NCI-H1048 (cell line): ENCODE measurements at places on chromosomes 5 and 9.

DNA sequence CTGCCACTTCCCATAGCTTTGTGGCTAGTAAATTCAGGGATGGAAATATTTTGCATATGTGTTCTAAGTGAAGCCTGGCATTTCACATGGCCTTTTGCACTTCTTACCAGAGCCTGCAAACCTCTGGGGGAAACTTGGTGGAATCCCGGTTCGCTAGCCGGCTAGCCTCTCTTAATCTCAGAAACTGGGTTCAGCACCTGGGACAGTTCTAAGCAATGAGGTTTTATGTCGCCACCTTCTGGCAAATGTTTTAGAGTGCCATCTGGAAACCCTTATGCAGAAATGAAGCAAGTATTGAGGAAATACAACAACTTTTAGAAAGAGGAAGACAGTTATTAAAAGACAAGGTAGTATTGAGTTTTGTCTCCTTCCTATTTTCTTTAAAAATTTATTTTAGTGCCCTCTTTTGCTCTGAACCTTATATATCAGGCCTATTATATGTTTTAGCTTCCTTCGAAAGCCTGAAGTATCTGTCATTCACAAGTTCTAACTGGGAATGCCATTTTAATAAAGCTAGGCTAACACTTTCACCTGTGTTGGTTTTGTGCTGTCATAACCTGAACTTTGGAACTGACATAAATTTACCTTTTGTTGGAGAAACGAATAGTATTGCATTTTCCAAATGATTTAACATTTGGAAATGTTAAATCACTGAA is 963 bp upstream of the HTR1A start:
- peak; percentile 52 for DNase-seq

DNA sequence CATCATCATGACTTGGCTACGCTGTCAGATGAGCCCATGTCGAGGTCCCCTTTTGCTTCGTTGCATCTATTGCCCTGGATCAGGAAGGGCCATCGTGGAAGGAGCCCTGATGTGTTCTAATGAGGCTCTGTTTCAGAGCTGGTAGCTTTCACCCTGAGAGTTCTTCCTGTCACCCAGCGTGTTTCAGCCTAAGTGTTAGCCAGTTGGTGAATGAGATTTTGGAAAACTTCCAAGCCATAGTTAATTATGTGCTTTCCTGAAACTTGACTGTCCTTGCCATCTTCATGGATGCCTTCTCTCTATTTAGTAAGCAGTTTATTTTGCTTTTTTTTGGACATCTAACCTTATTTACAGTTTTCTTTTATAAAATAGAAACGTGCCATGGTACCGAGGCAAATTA is 1695.4 kb upstream of the WWC1 start:
- DNase-seq: no peak

GRCh38 chr9:85331626-85332025 is 410.1 kb downstream of the AGTPBP1 start:
- no peak for DNase-seq

DNA sequence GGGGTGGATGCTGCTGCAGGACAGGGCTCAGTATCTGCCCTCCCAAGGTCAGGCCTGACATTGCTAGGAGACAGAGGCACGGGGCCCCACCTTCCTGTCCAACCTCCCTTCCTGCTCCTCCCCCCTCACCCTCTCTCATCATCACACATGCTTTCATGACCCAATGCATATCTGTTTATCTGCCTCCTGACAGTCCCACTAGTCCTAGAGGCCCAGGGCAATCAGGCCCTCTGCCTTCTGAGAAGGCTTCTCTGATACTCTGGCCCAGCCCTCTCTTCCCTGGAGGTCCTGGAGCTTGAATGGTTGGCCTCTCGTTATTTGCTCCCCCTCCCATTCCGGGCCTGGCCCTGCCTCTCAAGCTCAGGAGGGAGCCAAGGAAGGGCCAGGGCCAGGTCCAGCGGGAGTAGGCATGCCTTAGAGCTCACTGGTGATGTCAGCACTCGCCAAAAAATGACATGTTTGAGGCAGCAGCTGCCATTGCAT is 90.6 kb upstream of the SAP30L start:
- DNase-seq: no peak

GRCh38 chr9:127769929-127770582 is 8.4 kb downstream of the SH2D3C start:
- DNase-seq: no peak

DNA sequence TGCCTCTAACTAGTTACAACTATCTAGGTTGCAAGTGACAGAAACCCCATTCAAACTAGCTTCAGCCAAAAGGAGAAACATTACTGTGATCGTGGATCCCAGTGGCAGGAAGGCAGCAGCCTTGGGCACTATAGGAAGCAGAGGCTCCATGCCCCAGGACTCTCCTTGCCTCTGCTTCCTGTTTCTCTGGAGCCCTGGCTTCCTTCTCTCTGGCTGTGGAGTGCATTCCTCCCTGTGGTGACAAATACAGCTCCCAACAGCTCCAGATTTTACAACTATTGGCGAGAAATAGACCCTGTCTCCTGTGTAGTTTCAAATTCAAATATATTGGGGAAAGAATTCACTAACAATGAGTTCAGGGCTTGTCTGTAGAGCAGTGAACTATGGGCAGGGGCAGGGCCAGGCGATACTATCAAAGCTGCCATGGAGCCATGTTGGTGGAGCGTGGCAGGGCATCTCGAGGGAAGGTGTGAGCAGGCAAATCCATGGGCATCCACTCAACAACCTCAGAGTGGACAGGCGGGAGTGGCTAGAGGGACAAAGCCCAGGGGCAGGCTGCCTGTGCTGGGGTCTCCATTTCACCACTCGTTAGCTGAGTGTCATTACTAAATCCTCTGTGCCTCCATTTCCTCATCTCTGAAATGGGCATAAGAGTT is 189.5 kb downstream of the ERCC6L2 start:
- no peak for DNase-seq
